ENCODE measurements at places on chromosomes 5 and 9.

- no peak for DNase-seq
Measured at GRCh38 chr9:70060883-70061507, 17.3 kb downstream of the MAMDC2 start.

- no peak for DNase-seq
Measured at GRCh38 chr5:168153263-168153875, 138.1 kb upstream of the WWC1 start.

- DNase-seq: no peak
Measured at GRCh38 chr5:102590467-102590866, 91.7 kb upstream of the SLCO6A1 start.

DNA sequence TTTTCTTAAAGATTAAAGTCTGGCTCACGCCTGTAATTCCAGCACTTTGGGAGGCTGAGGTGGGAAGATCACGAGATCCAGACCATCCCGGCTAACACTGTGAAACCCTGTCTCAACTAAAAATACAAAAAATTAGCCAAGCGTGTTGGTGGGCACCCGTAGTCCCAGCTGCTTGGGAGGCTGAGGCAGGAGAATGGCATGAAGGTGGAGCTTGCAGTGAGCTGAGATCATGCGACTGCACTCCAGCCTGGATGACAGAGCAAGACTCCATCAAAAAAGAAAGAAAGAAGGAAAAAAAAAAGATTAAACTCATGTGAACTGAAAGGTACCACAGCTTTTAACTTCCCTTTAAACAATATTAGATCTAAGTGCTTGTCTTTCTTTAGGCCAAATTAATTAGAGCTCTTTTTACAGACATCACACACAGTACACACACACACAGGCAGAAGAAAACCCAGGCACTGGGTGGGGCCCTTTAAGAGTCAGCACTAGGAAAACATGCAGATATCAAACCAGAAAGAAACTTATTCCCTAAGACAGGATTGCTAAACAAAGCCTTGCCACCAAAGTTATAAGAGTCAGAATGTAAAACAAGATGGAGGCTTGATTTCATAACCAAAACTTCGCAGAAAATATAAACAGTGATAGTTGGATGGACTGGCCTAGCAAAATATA, 29.3 kb upstream of the UHRF2 start:
- no peak for DNase-seq

GRCh38 chr5:83450183-83450966, 21.2 kb upstream of the VCAN start:
- DNase-seq: peak; percentile 83

GRCh38 chr5:133918731-133919130, 49.7 kb downstream of the C5orf15 start:
- no peak for DNase-seq

DNA sequence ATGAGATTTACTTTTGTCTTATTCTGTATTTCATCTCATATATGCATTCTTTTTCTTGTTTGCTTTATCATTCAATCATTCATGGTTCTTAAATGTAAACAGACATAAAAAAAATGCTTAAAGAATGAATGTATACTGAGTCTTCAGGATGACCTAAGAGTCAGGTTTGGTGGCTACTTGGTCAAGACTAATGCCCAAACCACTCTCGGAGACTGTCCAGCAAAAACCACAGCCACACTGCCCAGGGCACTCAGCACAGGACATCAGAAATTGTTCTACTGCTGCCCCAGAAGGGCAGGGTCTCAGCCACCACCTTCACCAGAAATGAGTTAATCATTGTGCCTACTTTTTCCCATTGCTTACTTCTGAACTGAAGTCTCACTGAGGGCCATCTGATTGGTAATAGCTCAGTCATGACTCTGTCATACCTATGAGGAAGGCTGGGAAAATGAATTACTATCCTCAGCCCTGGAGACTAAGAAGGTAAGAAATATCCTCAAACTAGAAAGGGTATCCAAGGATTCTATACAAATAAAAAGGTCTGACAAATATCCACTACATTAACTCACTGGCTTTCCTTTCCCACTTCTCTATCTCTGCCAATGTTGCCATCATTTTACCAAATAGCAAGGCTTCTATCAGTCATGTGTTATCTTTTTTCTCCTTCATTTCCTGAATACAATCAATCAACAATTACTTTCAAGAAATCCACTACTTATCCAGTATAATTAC, 236.1 kb downstream of the CETN3 start:
- no peak for DNase-seq

DNA sequence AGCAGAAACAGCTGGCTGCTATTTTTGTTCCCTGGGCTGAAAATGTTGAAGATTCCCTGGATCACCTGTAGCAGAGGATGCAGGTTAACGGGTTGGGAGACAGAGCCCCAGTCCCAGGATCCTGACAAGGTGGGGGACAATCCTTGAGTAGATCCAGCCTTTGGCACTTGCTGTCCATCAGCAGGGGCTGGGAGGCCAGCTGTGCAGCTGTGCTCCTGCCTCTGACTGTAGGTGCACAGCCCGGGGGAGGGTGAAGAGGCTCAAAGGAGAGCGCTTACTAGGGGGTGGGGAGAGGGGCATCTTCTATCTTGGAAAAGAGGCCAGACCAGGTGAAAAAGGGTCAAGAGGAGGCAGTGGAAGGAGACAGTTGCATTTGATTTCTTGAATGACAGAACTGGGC, 3.5 kb upstream of the DDX41 start:
- DNase-seq: no peak

- DNase-seq: no peak
Measured at GRCh38 chr5:181191526-181192336, 13.3 kb downstream of the TRIM7 start.

DNA sequence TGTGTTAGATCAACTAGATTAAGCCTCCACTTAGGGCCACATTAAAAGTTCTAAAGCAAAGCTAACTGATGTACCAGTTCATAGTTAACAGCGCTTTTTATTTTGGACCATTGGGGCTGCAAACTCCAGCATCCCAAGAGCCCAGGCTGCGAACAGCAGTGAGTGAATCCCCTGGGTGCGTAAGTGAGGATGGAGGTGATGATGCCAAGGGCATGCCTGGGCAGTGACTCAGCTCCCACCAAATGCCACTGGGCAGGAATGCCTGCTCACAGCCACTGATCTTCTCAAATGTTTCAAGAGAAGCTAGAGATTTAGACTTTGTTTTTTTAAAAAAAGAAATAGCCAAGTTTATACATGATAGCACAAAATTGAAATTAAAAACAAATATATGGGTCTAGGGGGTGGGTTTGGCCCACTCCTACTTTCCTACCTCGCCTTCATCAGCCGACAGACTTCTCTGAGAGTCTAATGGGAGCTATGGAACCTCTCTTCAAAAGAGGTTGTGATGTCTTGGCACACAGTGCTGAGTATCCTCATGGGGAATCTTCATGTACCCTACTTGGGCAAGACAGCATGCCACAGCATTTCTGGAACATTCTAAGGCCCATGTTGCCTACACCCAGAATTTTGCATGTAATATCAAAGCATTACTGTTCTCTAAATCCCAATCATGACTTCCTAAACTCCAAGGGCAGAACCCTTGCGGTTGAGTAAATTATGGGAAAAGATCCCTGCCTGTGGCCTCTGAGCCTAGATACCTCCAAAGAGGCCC, 398.1 kb downstream of the EBF1 start:
- no peak for DNase-seq

GRCh38 chr5:149618581-149619248, 37.4 kb downstream of the ARHGEF37 start:
- DNase-seq: peak; percentile 82

GRCh38 chr5:142840575-142840974, 70.4 kb downstream of the ARHGAP26 start:
- no peak for DNase-seq

DNA sequence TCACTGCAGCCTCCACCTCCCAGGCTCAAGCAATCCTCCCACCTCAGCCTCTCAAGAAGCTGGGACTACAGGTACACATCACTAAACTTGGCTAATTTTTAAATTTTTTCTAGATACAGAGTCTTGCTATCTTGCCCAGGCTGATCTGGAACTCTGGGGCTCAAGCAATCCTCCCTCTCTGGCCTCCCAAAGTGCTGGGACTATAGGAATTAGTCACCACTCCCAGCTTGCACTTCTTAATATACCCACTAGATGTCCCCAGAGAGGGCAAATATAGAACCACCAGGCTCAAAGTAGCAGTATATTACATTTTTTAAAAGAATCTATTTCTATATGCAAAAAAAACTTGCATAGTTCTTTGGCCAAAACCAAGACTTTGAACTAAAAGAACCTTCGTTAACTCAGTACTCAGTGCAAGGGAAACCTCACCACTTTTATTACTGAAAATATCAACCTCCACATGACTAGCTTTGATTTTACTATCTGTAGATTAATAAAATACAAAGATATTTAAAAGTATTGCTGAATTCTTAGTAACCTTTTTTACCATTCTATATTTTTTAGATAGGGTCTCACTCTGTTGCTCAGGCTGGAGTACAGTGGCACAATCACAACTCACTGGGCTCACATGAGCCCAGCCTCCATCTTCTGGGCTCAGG, 25.8 kb upstream of the HSD17B3 start:
- DNase-seq: peak; percentile 60

- DNase-seq: no peak
Measured at GRCh38 chr9:68629042-68629441, 76.0 kb upstream of the PIP5K1B start.

DNA sequence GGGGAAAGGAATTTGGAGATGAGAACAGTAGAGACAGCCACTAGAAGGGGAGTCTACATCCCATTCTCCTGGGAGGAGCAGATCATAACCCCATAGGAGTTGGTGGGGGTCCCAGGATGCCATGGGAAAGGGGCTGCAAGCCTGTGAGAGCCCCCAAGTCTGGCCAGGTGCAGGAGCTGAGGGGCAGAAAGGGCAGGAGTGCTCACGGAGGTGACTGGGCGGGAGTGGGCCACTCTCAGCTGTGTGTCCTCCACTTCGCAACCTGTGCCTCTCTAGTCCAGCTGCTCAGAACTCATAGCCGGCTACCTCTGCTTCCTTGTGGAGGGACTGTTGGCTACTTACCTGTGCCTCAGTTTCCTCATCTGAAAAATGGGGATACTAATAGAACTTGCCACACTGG, 263.9 kb downstream of the FSTL4 start:
- no peak for DNase-seq

DNA sequence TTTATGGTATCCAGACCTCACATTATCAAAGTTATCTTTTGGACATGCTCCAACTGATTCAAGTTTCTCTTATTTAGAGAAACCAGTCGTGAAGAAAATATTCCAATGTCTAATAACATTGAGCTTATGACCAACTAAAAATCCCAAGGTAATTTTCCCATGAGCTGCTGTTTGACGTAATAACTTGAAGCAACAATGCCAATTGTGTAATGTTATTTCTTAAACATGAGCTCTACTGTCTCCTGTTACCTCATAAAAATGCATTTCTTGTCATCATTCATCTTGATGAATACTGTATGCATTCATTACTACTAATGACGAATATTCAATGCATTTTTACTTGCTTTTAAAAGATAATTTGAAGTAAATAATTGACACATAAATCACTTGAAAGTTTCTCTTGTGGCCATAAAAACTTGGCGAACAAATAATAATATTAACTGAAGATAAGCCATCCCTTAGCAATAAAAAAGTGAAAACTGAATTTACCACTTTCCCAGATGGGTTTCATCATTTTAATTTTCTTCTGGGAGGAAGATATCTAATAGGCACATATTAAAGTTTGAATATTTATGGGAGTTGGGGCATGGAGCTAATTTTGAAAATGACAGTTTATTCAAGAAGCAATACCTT, 424 bp upstream of the MARCOL start:
- DNase-seq: no peak

- peak; percentile 50 for DNase-seq
Measured at GRCh38 chr5:170745481-170746071, 37.9 kb upstream of the GABRP start.

DNA sequence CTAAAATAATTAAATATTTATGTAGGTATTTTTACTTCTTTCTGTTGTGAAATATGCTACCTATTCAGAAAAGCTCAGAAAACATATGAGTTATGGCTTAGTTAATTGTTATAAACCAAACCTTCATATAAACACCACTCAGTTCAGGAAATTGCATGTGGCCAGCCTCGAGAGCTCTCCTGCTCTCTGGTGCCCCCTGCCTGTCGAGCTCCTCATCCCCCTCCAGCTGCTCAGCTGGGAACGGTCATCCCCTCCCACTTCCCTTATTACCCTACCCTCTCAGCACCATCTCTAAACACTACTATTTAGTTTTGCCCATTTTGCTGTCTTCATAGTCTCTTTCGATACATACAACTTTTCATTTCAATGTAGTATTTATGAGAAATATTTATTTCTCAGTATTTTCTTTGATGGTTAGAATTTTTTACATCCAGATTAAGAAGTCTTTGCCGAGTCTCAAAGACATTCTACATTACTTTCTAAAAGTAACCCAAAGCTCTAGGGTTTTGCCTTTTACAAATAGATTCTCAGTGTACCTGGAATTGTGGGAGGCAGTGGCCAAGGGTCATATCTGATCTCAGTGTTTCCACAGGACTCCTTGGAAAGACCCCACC, 51.2 kb upstream of the SEMA4D start:
- DNase-seq: peak; percentile 78

GRCh38 chr5:39469777-39470415, 45.1 kb upstream of the DAB2 start:
- DNase-seq: no peak

DNA sequence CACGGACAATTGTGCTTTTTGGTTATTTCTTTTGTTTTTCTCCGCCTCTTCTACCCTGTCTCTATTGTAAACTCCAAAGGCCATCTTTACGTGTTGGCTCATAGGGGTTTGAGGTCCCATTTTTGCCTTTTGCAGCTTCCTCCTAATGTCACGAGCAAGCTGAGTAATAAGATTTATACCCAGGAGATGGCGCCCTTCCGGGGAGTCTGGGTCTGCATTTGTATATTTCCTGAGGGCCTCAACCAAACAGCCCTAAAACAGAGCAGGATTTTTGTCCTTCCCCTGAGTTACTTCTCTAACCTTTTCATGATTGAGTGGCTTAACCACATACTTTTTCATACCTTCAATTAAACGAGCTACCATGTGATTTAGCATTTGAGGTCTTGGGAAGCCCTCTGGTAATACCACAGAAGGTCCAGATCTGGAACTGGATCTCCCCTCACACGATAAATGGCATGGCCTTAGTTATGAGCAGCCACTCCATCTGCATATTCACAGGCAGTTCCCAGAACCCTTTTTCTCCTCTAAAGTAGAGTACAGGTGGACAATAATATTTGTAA, 11.2 kb upstream of the CFAP95 start:
- DNase-seq: peak; percentile 50

GRCh38 chr9:78714576-78714975, 417.7 kb downstream of the PSAT1 start:
- no peak for DNase-seq
